EL (cell line): ENCODE measurements at places on chromosomes 3 and 15.

GRCh38 chr15:36590838-36591237 is 11.4 kb downstream of the CDIN1 start:
- peak; percentile 87 for DNase-seq

DNA sequence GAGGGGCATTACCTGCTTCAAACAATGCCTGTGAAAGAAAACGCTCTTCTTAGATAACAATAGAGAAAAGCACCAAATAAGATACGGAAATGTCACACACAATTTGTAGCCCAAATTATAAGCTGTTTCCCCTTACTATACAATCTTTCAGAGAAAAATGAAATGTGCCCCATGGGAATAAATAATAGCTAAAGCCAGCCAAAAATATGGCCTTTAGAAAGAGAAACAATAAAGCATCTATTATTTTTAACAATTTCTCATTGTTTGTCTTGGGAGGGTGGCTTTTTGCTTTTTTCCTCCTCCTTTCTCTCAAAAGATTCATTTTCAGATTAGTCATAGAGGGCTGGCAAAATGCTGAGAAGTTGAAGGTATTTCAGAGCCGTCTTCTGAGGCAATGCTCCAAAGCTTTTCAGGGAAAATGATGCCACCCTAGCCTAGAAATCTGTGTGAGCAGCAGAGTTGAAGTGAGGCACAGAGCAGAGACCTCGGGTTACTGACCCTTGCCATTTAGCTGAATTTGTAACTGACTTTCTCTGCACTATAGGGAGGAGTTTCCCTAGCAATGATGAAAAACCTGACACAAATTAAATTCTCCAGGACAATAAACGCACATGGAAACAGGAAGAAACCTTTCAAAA is 86.3 kb upstream of the PRICKLE2 start:
- no peak for DNase-seq

- peak; percentile 46 for DNase-seq
Measured at GRCh38 chr3:179450901-179451264, 387 bp downstream of the GNB4 start.

DNA sequence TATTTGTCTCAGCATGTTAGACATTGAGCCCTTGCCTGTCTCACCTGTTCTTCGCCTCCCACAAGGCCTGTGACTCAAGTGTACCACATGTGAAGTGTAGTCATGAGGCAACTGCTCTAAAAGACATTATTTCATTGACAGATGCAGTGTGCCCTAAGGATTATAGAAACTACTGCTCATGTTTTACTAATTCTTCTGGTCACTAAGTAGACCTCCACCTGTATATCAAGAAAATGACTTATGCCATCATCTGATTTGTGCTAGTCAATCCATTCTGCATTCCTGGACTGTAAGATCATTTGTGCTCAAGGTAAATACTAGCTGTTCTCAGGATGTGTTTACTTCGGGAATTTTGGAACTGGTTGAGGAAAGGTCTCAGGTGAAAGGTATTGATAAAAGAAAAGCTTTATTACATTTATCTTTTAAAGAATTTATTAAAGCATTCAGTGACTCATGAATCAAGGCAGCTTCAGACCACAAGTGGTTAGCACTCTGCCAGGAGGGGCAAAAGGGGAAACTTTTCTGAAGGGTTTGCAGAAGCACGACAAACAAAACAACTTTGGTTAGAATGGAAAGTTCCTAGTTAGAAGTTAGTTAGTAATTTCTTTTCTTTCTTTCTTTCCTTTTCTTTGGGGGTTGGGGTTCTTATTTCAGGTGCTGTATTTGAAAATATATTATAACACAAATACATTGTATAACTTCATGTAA is 465.3 kb upstream of the CBLB start:
- DNase-seq: peak; percentile 60

- DNase-seq: no peak
Measured at GRCh38 chr3:52406231-52406661, 38.7 kb downstream of the SEMA3G start.

GRCh38 chr3:58023531-58023930 is 15.3 kb downstream of the FLNB start:
- DNase-seq: no peak

DNA sequence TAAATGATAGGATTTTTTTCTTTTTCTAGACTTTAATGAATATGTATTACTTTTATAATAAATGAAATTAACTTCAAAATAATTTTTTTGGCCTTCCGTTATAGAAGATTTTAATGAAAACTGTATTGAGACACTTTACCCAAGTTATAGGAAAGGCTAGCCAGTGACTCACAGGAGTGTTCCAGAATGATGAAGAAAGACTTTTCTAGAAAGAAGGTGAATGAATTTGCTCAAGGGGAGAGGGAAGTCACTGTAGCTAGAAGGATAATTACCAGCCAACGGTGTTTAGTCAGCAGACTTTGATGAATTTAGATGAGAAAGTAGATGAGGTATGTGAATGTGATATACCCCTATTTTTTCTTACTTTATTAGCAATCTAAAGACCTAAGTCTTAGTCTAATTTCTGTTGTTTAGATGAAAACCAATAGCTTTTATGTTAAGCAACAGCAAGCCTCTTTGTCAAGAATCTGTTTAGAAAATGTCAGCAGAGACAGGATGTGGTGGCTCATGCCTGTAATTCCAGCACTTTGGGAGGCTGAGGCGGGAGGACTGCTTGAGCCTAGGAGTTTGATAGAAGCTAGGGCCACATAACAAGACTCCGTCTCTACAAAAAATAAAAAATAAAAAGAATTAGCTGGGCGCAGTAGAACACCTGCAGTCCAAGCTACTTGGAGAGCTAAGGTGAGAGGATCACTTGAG is 3.2 kb downstream of the ALAS1 start:
- DNase-seq: no peak

GRCh38 chr15:47741907-47742306 is 24.6 kb downstream of the SEMA6D start:
- no peak for DNase-seq

DNA sequence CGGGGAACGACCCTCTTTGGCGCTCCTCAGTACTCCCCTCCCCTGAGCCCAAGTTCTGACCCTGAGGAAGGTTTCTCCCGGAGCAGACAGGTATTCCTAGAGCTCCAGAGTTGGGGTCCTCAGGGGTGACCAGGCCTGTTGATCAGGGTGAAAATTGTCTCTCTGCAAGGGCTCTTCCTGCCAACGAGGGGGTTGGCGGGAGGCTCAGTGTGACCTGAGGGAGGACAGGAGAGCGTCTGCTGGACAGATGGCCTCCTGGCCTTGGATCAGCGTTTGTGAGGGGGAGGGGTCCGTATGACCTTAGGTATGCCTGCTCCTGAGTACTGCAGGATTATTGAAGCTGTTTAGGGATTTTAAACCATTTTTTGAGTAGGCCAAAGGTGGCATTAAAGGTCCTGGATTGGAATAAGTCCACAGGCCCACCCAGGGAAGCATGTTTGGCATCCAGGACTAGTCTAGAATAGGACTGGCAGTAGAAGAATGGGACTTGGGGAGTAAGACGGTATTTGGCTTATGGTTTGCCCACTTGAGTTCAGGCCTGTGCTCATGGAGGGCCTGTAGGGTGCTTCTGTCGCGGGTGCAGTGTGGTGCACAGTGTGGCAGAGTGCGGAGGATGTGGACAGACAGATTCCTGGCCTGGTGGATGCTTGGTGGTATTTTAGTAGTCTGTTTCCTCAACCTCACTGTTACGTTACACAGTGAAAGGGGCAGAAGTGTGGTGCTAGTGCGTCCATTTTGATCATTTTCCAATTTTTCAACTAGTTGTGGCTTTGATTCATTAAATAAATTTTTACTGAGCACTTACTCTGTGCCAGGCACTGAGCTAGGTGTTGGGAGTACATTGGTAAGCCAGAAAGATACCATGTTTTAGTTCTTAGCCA is 959 bp downstream of the ZNF592 start:
- peak; percentile 40 for DNase-seq

- DNase-seq: peak; percentile 95
Measured at GRCh38 chr3:128487813-128488635, 5.0 kb downstream of the GATA2 start.

DNA sequence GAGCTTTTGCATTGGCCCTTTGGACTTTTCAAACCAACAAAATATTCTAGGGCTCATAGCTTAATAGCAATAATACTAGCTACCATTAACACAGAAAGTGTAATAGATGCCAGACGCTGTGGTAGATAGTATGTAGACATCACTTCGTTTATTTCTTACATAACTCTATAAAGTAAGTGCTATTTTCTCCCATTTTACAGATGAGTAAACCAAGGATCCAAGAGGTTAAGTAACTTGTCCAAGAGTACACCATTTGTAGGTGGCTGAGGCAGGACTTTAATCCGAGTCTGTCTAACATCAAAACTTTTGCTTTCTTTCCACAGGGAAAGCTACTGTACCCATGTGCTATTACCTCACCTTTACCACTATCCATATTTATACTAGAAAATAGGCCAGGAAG is 12.0 kb downstream of the EID1 start:
- DNase-seq: no peak

DNA sequence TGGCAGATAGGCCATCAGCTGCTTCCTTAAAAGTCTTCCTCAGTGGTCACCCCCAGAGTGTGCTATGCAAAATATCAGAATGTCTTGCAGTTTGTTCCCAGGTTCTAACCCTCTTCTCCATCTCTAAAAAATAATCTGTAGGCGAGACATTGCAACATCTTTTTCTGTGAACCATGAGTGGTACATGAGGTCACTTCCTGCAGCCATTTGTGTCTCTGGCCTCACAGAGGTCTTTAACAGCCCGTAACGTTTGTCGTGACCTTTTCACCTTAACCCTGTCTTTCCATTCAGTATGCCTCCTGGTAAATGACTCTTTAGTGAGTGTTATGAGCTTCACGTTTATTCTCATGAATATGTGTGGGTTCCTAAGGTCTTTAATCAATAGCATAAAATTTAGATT is 145.4 kb downstream of the KLHL25 start:
- peak; percentile 85 for DNase-seq

DNA sequence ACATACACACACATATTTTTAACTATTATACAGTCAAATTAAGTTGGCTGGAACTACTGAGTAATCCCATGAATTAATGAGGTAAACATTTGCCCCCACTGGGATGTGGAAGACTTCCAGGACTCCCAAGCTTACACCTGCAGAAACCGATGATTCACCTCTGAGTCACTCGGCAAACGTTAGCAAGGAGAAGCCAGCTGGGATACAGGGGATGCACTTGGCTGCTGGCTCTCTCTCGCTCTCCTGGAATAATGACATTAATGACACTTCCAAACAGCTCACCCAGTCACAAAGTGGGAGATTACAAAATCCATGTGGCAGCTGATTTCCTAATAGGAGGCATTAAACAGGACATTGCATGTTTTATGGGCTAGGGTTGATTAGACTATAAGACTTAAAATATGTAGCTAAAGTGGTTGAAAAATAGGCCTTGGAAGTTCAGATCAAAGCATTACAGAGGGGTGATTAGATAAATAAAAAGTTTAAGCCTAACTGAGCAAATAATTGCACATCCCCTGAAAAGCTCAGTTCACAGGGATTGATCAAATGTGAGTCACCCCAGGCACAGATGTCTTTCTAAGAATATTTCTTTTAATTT is 500.9 kb downstream of the SOX2 start:
- peak; percentile 21 for DNase-seq

- peak; percentile 46 for DNase-seq
Measured at GRCh38 chr15:83092309-83092976, 15.0 kb upstream of the TM6SF1 start.

GRCh38 chr3:99638167-99638948 is at the start of gene COL8A1:
Gene COL8A1 (plus strand): TSS chr3:99638594. CDS start chr3:99790683, 152,089 bp downstream.
- DNase-seq: peak; percentile 91

GRCh38 chr3:8555113-8555661 is 53.6 kb downstream of the LMCD1 start:
- DNase-seq: peak; percentile 92

- no peak for DNase-seq
Measured at GRCh38 chr15:95417761-95418160, 912.7 kb upstream of the NR2F2 start.

GRCh38 chr15:39028069-39028468 is 463.5 kb upstream of the RASGRP1 start:
- DNase-seq: peak; percentile 70
